Body of pancreas (tissue), 4 donors: ENCODE measurements at places on chromosomes 1 and 21.

GRCh38 chr1:167447521-167448136 is 70.7 kb downstream of the CD247 start:
- peak; percentile 55 for DNase-seq

GRCh38 chr1:12215118-12215961 is 14.5 kb upstream of the VPS13D start:
- no peak for DNase-seq

DNA sequence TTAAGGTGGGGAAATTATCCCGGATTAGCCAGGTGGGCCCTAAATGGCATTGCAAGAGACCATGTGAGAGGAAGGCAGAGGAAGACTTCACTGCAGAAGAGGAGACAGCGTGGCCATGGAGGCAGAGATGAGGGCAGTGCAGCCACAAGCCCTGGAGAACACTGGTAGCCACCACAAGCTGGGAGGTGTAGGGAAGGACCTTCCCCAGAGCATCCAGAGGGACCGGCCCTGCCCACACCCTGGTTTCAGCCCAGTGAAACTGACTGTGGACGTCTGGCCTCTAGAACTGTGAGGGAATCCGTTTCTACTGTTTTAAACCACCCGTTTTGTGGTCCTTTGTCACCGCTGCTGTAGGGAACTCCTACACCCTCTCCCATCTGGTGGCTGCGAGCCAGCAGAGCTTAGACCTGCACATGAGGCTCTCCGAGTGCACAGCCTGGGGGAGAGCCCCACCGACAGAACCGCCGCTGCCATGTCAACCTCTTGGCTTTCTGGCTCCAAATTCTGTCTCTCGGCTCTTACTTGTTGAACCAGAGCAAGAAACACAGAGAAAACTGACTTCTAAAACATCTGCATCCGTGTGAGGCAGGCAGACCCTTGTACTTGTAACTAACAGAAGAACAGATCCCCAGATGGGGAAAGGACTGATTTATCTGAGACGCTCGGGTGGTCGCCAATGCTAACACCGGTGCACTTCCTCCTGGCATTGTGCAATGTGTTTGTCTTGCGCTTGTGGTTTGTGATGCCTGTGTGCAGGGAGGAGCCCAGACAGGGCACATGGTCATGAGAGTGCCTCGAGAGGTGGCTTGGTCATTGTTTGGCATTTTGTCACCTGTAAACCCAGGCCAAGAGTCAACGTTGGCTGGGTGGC is 90.8 kb upstream of the TMPRSS2 start:
- peak; percentile 43 for DNase-seq

DNA sequence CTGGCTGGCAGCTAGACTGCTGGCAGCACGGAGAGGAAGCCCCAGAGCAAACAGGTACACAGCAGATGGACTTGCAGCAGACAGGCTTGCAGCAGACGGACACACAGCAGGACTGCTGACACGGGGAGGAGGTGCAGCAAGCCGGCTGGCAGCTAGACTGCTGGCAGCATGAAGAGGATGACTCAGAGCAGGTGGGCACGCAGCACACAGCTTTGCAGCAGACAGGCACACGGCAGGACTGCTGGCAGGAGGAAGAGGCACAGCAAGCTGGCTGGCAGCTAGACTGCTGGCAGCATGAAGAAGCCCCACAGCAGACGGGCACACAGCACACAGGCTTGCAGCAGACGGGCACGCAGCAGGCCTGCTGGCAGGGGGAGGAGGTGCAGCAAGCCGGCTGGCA is 498 bp downstream of the KRTAP10-2 start:
- DNase-seq: no peak

DNA sequence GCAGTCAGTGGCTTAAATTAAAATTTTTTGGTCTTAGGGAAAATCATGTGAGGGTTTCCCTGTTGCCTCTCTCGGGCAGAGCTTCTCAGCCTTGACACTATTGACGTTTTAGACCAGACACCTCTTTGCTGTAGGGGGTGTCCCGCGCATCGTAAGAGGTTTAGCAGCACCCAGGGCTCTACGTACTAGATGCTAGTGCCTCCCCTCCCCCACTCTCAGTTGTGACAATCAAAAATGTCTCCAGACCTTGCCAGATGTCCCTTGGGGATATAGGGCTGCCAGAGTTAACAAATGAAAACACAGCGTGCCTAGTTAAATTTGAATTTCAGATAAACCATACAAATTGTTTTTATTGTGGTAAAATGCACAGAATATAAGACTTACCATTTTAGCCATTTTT is 293.3 kb downstream of the DISC1 start:
- no peak for DNase-seq

DNA sequence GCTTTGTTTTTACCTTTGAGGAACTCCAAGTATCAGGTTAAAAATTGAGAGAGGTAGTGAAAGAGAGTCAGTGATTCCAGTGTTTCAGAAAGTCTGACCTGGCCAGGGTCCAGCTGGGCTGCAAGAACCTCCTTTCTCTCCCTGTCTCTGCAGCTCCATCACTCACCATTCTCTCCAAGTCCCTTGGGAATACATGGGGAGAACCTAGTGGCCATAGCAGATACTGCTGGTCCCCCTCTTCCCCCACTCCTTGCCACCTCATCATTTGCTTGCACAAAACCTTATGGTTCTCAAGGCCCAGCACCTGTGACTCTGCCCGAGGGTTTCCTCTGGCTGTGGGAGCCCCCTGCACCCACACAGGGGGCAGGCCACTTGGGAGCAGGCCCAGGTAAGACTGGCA is 279.5 kb downstream of the KIF26B start:
- no peak for DNase-seq

GRCh38 chr1:154337253-154337894 is 12.0 kb downstream of the ATP8B2 start:
- no peak for DNase-seq
